Stimulated activated CD4-positive, alpha-beta T cell treated with anti-CD3 and anti-CD28 coated beads, Interleukin-2, amount 100 ng/mL, for 24 hours (primary cell): ENCODE measurements at places on chromosomes 2 and 18.
A peak's percentile ranks its signal among the peaks of the same experiment; 100 is the strongest.

GRCh38 chr2:235098736-235099494, 147.1 kb downstream of the SH3BP4 start:
- no peak for DNase-seq

GRCh38 chr18:71707400-71707799, 836.7 kb downstream of the CBLN2 start:
- DNase-seq: no peak

GRCh38 chr2:179273461-179273962, 8.9 kb upstream of the SESTD1 start:
- no peak for DNase-seq

GRCh38 chr2:85240055-85240454, 87.7 kb downstream of the TGOLN2 start:
- DNase-seq: no peak

GRCh38 chr18:44507729-44508325, 172.9 kb upstream of the SETBP1 start:
- no peak for DNase-seq

GRCh38 chr2:189347540-189347939, 93.7 kb upstream of the WDR75 start:
- no peak for DNase-seq

DNA sequence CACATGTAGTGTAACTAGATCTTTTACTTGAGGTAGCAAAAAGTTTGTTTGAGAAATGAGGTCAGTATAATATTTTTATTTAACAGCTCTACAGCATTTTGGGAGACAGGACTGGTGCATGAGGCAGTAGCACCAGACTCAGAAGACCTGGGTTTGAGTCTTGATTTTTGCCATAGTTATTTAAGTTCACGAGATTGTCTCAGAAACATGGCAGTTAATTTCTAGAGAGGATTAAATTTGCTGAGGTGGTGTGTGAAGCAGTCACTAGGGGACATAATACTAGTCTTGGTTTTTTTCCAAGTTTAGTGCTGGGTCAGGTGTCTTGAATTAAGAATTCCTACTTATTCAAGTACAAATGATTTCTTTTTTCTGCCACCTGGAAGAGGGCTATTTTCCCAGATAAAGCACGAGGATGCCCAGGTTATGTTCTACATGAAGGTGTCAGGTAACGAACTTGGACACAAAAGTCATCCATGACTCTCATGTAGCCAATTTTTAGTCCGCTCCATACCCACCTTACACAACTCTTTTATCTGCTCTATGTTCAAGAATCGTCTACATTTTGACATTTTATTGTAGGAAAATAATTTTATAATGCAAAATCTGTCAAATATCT, 1.4 kb downstream of the MARCHF7 start:
- DNase-seq: no peak

GRCh38 chr2:151959238-151959637, 131.0 kb upstream of the ARL5A start:
- DNase-seq: no peak

DNA sequence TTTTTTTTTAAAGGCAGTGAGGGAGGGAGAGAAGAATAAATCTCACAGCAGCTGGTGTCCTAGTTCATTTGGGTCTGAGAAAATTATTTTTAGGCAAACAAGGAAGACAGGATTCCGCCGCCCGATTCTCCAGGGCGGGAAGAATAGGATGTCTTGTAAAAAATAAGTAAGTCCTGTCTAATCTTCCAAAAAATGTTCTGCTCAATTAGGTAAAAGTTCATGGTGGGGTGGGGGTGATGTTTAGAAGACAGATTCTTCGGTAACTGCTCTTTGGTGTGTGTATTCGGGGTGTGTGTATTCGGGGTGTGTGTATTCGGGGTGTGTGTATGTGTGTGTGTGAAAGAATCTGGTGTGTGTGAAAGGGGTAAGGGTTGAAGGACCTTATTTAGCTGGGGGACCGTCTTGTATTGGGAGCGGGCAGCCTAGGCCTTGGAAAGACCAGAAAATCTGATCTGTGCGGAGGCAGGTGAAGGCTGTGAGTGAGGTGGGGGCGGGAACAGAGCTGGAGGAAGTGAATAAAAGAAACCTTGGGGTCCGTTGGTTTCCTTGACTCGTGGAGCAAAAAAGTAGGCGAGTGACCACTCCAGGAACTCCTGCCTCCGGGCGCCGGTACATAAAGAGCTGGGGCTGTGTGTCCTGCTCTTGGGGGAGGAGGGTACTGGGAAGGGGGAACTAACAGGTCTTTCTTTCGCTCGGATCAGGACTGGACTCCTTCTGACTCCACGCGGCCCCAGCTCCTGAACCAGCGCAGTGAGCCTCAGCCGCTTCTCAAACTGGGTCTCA, 4.4 kb upstream of the PAX3 start:
- DNase-seq: no peak

DNA sequence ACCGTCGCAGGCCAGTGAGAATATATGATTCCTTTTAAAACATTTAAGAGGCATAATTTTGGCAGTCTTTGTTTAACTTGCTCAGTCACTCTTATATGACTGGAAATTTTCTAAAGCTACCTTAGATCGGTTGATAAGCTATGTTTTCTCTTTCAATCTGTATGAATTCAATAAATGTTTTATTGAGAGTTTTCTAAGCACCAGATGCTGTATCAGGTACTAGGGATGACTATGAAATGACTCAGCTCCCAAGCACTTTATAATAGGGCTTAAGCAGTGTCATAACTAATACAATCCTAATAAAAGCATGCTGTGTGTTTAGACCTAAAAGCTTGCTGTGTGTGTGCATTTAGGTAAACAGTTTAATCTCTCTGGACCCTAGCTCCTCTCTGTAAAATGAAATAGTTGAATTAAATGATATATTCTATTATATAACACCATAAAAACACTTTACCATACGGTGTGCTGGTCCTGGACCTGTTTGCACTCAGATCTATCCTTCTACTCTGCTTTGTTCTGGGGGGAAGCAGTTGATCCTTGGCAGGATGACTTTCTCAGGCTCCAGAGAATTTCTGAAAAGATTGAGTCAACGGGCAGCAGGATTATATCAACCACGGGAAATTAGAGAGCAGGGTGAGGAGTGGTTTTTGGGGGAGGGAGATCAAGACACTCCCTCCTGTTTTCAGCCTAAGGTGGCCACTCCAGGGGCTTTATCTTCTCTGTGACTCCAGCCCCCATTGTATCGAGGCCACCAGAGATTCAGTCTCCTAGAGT, 26.1 kb upstream of the SLC38A11 start:
- no peak for DNase-seq

DNA sequence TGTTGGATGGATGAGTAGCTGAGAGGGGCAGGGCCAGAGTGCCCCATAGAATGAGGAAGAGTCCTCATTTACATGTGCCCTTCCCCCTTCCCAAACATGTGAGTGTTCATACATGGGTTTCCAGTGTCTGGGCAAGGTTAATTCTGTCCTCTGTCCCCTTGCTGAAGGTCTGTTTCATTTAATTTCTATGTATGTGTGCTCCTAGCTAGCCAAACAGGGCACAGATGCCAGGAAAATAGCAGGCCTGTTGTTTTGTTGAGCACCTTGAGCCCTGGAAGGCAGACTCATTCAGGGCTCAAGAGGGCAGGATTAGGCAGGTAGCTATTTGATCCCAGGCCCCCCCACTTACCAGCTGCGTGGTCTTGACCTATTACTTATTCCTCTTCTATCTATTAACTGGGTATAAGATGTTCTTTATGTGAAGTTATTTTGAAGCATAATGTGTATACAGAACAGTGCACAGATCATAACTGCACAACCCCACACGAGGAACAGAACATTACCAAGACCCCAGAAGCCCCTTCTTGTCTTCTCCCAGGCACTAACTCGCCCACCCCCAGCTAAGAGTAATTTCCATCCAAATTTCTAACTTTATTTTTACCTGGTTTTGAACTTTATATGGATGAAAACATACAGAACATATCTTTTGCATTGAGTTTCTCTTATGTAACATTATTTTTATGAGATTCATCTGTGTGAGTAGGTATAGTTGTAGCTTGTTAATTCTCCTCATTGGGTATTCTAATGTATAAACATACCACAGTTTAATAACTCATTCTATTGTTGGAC, 164.3 kb downstream of the RPIA start:
- DNase-seq: no peak

GRCh38 chr18:64972545-64972944, 778.3 kb upstream of the CDH7 start:
- no peak for DNase-seq

- no peak for DNase-seq
Measured at GRCh38 chr2:70698847-70699246, 69.2 kb downstream of the ADD2 start.

DNA sequence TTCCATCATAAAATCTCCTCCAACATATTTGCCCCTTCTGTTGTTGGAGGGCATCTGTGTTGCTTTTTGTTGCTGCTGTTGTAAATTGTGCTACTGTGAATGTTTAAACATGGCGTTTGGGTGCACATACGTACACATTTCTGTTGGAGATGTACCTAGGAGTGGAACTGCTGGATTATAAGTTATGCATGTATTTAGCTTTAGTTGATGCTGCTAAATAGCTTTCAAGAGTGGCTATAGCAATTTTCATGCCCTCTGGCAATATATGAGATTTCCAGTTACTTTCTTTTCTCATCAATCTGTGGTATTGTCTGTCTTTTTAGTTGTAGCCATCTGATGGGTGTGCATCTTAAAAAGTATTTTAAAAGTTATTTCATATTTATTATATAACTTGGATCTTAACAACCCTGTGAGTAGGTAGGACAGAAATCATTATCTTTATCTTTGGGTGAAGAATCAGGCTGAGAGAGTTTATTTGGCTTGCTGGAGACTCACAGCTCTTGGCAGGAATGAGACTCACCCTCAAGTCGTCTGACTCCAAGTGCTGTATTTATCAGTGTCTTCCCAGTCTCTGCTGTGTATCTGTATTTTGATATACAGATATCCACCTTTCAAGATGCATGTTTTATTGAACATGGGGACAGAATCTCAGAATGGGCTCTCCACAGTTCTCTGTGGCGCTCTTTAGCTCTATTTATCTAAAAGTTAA, 16.9 kb downstream of the ZNF236 start:
- DNase-seq: no peak

DNA sequence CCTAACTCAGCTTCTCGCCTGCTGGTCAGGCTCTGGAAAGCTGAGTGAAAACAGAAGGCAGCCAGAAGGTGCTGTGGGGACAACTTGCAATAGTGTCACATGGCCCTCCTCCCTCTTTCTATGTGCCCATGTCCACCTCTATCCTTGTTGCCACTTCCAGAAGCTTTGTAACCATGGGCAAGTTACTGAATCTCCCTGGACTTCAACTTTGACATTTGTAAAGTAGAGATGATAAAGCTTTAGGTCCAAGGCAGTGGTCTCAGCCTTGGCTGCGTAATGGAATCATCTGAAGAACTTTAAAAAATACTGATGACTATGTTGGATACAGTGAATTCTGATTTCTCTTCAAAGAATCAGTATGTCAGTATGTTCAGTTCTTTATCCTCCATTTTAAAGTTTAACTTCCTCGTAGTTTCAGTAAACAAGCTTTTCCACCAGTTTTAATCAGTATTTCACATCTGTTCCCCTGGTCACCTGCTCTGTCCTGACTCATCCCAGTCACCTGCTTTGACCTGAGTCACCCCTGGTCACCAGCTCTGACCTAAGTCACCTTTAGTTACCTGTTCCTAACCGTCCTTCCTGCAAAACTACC, 245.2 kb upstream of the STON1 start:
- DNase-seq: no peak

DNA sequence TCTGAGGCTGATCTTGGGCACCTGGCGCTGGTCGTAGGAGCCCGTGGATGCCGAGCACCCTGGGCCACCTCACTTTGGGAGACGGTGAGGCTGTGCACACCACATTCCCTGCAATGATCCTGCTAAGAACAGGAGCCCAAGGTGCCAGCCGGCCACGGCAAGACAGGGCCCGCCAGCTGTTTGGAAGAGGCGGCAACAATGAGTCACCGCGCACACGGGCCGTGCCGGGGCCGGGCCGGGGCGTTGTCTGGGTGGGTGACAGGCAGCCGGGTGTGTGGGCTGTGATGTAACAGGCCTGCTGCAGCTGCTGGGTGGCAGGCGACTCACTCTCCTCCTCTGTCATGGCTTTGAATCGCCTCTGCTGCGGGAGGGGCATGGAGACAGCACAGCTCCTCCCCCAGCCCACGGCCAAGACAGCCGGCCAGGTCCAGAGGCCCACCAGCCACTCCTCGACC, 49.7 kb upstream of the ODC1 start:
- peak; percentile 61 for DNase-seq

DNA sequence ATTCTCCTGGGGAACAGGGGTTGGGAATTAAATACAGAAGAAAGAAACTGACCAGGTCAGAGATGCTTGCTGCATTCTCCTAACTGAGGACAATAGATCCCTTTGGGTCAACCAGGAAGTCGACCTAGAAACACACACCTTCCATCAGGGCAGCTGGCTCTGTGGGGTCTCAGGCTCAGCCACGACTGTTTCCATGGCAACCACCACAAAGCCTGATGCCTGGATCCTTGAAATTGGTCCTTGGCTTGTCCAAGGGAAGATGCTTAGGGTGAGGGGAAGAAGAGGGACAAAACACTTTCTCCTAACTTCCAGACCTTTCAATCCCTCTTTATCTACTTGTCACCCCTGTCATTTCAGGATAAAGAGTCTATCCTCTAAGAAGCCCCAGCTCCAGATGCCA, 194.4 kb downstream of the ALK start:
- DNase-seq: no peak

GRCh38 chr2:138922973-138923563, 142.9 kb upstream of the NXPH2 start:
- no peak for DNase-seq

- no peak for DNase-seq
Measured at GRCh38 chr2:165558832-165559231, 89.3 kb downstream of the CSRNP3 start.

- peak; percentile 51 for DNase-seq
Measured at GRCh38 chr2:172196768-172197431, 94.2 kb upstream of the DLX2 start.

DNA sequence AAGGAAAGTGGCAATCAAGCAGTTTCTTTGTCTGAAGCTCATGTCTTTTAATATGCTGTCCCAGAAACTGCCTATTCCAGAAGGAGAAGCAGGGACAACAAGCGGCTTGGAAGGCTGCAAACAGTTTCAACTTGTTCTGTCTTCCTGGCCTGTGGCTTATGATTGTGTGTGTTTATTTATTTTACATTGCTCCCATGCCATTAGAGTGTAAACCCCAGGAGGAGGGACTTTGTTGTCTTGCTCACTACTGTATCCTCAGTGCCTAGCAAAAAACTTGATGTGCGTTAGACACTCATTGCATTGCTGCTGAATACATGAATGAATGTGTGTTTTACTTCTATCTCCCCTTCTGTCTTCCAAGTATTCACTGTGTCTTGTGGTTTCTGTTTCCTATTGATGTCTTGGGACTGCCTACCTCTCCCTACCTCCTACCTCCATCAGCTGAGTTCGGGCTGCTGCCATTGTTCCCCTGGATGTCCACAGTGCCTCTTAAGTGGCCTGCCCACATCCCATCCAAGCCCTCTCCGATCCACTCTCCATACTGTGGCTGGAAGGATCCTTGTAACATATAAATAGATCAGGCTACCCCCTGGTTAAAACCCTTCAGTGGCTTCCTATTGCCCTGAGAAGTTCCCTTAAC, 261.4 kb downstream of the DYSF start:
- no peak for DNase-seq

- DNase-seq: no peak
Measured at GRCh38 chr2:112646791-112647689, 1.3 kb downstream of the SLC20A1 start.
